ENCODE measurements at places on chromosomes 3 and 15. TPM values are rescaled to one million over a fixed set of nuclear protein-coding genes. Genes with fewer than 3 reads are reported as not detected.

DNA sequence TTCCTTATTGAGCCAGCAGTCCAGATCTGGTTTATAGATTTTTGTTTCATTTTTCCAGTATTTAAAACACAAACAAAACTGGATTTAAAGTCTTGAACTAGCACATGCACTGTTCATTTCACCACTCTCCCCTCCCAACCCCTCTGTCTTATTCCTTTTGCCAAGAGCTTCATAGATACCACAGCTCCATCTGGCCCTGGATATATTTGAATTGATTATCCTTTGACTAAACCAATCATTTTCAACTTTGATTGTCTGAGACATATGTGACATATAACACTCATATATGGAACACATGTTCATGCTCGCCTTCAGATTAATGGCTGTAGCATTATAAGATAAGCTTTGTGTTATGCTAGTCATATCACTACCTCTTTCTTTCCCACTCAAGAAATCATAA is 376.6 kb upstream of the NAALADL2 start:
- H3K4me1 ChIP-seq, result no peaks in the 10 kb centered on the region
- DNase-seq, result no peak
- H3K27me3 ChIP-seq, result no peaks in the 10 kb centered on the region
- H3K27ac ChIP-seq, result no peak overlapping the region
- H3K4me3 ChIP-seq, result no peak overlapping the region
- no peaks in the 10 kb centered on the region for H3K36me3 ChIP-seq

DNA sequence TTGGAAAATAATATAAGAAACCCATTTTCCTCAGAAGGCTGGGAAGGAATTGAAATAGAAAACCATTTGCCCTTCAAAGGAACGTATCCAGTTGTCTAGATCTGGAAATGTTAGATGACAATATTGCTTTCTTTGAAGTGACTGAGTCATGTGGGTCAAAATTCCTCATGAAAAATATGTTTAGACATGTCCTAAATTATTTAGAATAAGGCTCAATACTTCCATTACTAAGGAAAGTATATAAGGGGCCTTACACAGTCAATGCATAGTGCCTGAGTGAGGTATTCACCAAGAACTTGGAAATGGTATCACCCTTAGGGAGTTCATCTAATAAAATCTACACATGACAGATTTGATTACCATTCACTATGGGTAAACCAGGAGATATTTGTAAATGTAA is 619.8 kb upstream of the KCNMB2 start:
- no peaks in the 10 kb centered on the region for H3K27me3 ChIP-seq
- H3K27ac ChIP-seq, result no peak overlapping the region
- no peaks in the 10 kb centered on the region for H3K36me3 ChIP-seq

- H3K27me3 ChIP-seq, result no peaks in the 10 kb centered on the region
- H3K4me1 ChIP-seq, result peaks cover 2% of the 10 kb centered on the region
- H3K27ac ChIP-seq, result no peak overlapping the region
- no peak overlapping the region for H3K4me3 ChIP-seq
- no peak for DNase-seq
These were observed 32.4 kb upstream of the MRPL3 start for GRCh38 chr3:131535131-131535530.

DNA sequence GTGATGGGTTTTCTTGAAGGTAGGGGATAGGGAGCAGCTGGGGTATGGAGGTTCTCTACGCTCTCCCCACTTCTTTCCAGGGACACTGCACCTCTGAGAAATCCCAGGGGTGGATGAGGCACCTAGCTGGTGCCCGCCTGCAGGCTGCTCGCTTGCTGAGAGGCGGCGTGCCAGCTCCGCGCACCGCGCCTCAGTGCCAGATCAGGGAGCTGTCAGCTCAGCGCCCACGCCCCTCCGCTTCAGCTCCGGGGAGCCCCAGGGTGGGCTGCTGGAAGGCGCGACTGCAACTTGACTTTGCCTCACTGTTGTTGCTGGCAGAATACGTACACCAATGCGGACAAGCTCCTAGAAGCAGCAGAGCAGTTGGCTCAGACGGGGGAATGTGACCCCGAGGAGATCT is 345.7 kb upstream of the UMPS start:
- DNase-seq, result no peak
- no peak overlapping the region for H3K27ac ChIP-seq
- no peak overlapping the region for H3K4me3 ChIP-seq
- H3K4me1 ChIP-seq, result no peaks in the 10 kb centered on the region
- H3K36me3 ChIP-seq, result no peaks in the 10 kb centered on the region

KNG1 gene
- 605 TPM for total RNA-seq

SLC22A14 gene
- total RNA-seq, result not detected

- DNase-seq, result no peak
- H3K36me3 ChIP-seq, result no peaks in the 10 kb centered on the region
- H3K4me1 ChIP-seq, result peaks cover 3% of the 10 kb centered on the region
- no peak overlapping the region for H3K27ac ChIP-seq
- no peaks in the 10 kb centered on the region for H3K27me3 ChIP-seq
These were observed 8.1 kb downstream of the ARIH1 start for GRCh38 chr15:72482275-72482674.

LNP1 gene
- 1.9 TPM for total RNA-seq

GBE1 gene
- 95.6 TPM for total RNA-seq

GRCh38 chr3:11379238-11379823 is 107.1 kb downstream of the ATG7 start:
- DNase-seq, result no peak
- H3K4me3 ChIP-seq, result no peak overlapping the region
- H3K36me3 ChIP-seq, result no peaks in the 10 kb centered on the region
- H3K27me3 ChIP-seq, result no peaks in the 10 kb centered on the region

MYD88 gene
- 60.3 TPM for total RNA-seq

GRCh38 chr3:170471149-170471548 is 52.5 kb downstream of the CLDN11 start:
- no peak overlapping the region for H3K4me3 ChIP-seq
- H3K27ac ChIP-seq, result no peak overlapping the region
- no peaks in the 10 kb centered on the region for H3K36me3 ChIP-seq
- H3K27me3 ChIP-seq, result no peaks in the 10 kb centered on the region
- no peak for DNase-seq
- no peaks in the 10 kb centered on the region for H3K4me1 ChIP-seq

DNA sequence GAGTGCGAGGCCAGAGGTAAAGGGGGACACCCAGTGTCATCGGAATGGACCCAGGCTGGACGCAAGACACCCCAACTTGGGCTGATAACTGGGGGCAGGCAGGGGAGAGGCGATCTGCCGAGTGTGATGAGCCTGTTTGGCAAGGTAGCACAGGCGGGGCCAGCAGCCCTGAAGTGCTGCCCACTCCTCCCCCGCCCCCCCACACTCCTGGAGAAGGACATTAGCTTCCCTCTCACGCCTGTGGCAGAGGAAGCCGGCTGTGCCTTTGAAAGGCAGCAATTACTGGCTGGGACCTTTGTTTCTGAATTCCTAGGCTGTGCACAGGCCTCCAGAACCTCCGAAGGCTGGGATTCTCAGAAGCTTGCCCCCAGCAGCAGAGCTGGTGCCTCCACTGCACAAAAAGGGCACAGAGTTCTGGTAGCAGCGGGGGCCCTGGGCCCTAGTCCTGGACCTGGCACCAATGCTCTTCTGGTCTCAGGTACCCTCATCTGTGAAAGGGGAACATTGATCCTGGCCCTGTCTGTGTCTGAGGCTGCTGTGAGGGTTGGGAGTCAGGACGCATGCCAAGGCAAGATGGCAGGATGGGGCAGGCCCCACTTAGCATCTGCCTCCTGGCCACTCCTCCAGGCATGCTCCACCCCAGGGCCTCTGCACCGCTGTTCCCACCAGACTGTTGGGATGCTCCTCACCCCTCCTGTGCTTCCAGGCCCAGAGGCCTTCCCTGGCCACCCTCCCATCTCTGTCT is 28.6 kb downstream of the IQSEC1 start:
- no peaks in the 10 kb centered on the region for H3K4me1 ChIP-seq
- H3K4me3 ChIP-seq, result no peak overlapping the region
- H3K36me3 ChIP-seq, result no peaks in the 10 kb centered on the region
- H3K27me3 ChIP-seq, result no peaks in the 10 kb centered on the region

DNA sequence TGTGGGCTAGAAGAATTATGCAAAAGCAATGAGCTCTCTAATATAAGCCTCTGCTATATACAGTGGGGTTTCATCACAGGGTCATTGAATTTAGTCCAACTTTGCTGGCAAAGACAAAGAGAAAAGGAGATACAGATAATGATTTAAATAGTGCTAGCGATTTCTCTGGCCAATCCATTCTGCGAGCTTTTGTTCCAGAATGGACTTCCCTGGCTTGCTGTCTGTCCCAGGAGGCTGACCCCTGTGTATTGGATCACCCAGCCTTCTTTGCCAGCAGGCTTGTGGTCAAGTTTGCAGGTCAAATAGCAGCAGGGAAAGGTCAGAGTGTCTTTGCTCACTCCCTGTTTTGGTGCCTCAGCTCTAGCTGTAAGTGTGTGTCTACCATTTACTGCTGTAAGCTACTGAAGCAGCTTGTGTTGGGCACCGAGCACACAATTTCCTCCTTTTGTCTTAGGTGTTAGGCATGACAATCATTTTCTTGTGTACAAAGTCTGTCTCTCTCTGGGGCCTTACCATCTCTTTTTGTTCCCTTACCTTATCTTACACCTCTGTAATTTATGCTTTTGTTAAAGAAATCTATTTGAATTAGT is 55.7 kb downstream of the UNC13C start:
- DNase-seq, result peak; percentile 37
- no peaks in the 10 kb centered on the region for H3K36me3 ChIP-seq
- H3K27me3 ChIP-seq, result no peaks in the 10 kb centered on the region

SLC12A1 gene
- 0.05 TPM for total RNA-seq

DNA sequence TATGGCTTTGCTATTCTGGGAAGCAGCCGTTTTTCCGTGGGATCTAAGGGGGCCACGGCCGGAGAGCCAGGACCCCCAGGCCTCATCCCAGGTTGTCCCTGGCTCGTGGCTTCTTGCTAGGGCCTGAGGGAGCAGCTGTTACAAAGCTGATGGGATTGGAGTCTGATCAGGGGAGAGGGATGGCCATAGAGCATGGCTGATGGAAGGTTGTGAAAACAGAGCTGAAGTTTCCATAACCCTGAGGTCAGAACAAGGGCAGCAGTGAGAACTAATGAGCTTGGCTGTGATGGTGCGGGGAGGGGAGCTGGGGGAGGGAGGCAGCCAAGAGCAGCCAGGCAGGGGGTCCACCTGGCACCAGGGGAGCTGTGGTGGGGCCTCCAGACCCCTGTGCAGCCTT is 63.0 kb downstream of the LINGO1 start:
- H3K36me3 ChIP-seq, result no peaks in the 10 kb centered on the region
- H3K27me3 ChIP-seq, result no peaks in the 10 kb centered on the region
- H3K4me3 ChIP-seq, result no peak overlapping the region
- peaks cover 8% of the 10 kb centered on the region for H3K4me1 ChIP-seq

CILP gene
- total RNA-seq, result 2.6 TPM

- no peaks in the 10 kb centered on the region for H3K4me1 ChIP-seq
- H3K4me3 ChIP-seq, result no peak overlapping the region
- no peaks in the 10 kb centered on the region for H3K27me3 ChIP-seq
- no peak overlapping the region for H3K27ac ChIP-seq
- no peaks in the 10 kb centered on the region for H3K36me3 ChIP-seq
- DNase-seq, result no peak
These were observed 38.9 kb downstream of the CCDC54 start for GRCh38 chr3:107416138-107416537.

DNA sequence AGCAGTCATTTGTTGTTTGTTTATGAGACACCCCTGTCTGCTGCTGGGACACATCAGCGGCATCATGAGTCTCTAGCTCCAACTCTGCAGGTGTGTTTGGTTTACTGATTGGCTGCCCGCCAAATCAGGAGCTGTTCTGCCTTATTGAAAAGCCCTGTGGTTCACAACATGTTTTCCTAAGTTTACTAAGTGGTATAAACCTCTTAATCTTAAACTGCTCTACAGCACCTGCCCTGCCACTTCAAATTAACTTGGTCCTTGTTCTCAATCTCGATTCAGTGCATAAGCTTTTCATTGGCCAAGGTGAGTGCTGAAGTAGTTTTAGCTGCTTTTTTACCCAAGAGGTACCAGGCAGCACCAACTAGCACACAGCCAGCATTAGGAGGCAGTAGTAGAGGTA is 77.8 kb upstream of the WDR72 start:
- H3K4me3 ChIP-seq, result no peak overlapping the region
- no peak overlapping the region for H3K27ac ChIP-seq
- no peaks in the 10 kb centered on the region for H3K36me3 ChIP-seq
- peak; percentile 47 for DNase-seq

- H3K27ac ChIP-seq, result no peak overlapping the region
- H3K4me1 ChIP-seq, result no peaks in the 10 kb centered on the region
- no peaks in the 10 kb centered on the region for H3K27me3 ChIP-seq
- no peak for DNase-seq
These were observed 80.6 kb downstream of the PCOLCE2 start for GRCh38 chr3:142808103-142808917.

DVL3 gene
- total RNA-seq, result 19.2 TPM

- no peaks in the 10 kb centered on the region for H3K4me1 ChIP-seq
- no peaks in the 10 kb centered on the region for H3K27me3 ChIP-seq
- no peaks in the 10 kb centered on the region for H3K36me3 ChIP-seq
- H3K27ac ChIP-seq, result no peak overlapping the region
These were observed 417.0 kb downstream of the ROBO2 start for GRCh38 chr3:77456906-77457305.
